ENCODE measurements at places on chromosomes 2 and 18.
A peak's percentile ranks its signal among the peaks of the same experiment; 100 is the strongest.

DNA sequence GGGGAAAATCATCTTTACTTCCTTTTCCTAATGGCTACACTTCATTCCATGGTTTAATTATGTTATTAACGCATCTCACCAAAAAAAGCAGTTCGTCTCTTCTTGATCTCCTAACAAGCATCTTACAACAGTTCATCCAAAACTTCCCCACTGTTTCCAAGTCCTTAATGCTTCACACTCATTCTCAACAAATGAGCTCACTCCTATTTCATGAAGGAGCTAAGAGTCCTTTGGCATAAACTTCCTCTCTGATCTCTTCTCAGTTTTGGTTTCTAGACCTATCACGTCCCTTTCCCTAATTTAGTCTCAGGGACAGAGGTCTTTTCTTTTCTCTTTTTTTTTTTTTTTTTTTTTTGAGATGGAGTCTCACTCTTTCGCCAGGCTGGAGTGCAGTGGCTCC, 205.9 kb upstream of the SLC39A10 start:
- no peak for DNase-seq

GRCh38 chr2:224894356-224894755, 147.9 kb downstream of the DOCK10 start:
- no peak for DNase-seq

- no peak for DNase-seq
Observed at GRCh38 chr2:158255257-158255656, 153.6 kb downstream of the UPP2 start.

- peak; percentile 21 for DNase-seq
Observed at GRCh38 chr18:76339246-76339620, 155.8 kb downstream of the ZNF516 start.

- no peak for DNase-seq
Observed at GRCh38 chr2:216679658-216680024, 15.7 kb downstream of the IGFBP5 start.

- DNase-seq: no peak
Observed at GRCh38 chr2:219398721-219399363, 11.1 kb upstream of the DNPEP start.

- peak; percentile 59 for DNase-seq
Observed at GRCh38 chr2:191954451-191954850, 107.6 kb upstream of the CAVIN2 start.

DNA sequence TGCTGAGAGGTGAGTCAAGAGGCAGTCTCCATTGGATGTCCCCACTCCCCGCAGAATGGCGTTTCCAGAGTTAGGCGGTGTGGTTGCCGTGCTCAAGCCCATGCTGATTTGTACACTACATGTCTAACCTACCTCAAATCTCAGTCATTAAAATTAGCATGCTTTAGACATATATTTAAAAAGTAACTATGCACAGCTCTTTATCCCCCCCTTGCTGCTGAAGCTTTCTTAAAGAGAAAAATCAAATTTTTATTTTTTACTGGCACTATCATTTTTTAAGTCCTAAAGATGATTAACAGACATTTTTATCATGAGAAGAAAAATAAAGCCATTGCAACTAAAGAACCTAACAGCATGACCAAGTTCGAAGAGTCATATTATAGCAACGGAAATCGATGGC, 42.9 kb downstream of the BOLA3 start:
- peak; percentile 20 for DNase-seq

DNA sequence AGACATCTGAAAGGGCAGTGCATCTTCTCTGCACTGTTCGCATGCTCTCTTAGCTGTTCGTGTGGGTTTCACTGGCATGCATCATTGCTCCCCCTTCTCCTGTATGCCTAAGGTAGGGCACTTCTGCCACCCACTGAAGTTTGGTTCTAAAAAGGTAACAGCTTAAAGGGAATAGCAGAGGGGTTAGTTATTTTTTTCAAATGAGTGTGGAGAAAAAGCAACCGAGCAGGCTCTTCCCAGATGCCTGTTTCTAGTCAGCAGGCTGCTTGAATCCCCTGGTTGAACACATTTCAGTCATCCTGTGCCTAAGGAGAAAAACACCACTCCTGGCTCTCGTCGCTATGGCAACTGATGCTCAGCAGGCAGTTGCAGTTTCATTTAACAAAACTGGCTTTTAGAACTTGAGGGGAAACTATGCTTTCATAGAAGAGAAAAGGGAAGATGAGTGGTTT, 69.8 kb upstream of the GALNT3 start:
- DNase-seq: no peak

DNA sequence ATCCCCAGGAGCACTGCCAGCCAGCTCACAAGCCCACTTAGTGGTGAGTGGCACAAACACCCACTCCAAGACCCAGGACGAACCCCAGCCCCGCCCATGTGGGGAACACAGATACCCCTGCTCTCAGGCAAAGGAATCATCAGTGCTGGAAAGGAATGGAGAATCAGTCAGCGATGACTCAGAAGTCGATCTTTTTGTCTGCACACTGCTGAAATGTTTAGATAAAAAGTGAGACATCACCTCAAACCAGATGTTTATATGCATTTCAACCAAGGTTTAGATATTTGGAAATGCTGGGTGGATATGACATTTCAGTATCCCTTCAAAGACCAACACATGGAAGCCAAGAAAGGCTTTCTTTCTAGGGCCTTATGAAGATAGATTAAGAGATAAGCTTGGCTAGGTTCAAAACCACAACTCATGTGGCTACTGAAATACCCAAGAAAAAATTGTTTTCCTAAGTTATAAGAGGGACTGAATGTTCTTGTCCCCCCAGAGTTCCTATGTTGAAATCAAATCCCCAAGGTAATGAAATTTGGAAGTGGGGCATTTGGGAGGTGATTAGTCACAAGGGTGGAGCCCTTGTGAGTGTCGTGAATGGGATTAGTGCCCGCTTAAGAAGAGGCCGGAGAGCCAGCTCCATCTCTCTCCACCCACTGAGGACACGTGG, 43.7 kb downstream of the POU3F3 start:
- peak; percentile 59 for DNase-seq

Measured in cardiac fibroblast (primary cell).